NCI-H446 treated with DMSO at 0.1 percent for 48 hours (cell line): ENCODE measurements at places on chromosomes 4 and X.

- DNase-seq, result no peak
Observed at GRCh38 chr4:74218201-74218600, 60.3 kb downstream of the MTHFD2L start.

DNA sequence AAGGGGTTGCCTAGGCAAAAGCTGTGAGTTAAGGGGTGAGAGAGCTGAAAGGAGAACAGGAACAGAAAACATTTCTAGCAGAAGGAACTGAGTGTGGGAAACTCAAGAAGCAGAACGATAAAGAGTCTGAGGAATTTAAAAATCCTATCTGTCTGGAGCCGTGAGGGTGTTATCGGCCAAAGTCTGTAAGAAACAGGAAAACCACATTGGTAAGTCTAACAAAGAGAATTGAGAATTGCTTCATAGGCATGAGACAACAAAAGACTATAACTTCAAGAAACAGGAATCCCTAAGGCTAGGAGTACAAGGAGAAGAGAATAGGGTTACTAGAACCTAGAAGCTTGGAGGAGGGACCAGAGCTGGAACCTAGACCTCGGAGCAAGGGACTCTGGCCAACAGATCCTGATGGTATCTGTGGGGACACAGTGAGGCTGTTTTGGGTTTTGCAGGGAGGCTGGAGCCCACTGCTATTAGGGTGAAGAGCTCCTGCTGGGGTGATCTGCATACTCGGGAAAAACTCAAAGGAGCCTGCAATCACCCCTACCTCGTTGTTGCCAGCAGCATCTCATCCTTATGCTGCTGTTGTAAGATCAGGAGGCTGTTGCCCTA lies 175.6 kb downstream of the FBXO8 start:
- no peak for DNase-seq

DNA sequence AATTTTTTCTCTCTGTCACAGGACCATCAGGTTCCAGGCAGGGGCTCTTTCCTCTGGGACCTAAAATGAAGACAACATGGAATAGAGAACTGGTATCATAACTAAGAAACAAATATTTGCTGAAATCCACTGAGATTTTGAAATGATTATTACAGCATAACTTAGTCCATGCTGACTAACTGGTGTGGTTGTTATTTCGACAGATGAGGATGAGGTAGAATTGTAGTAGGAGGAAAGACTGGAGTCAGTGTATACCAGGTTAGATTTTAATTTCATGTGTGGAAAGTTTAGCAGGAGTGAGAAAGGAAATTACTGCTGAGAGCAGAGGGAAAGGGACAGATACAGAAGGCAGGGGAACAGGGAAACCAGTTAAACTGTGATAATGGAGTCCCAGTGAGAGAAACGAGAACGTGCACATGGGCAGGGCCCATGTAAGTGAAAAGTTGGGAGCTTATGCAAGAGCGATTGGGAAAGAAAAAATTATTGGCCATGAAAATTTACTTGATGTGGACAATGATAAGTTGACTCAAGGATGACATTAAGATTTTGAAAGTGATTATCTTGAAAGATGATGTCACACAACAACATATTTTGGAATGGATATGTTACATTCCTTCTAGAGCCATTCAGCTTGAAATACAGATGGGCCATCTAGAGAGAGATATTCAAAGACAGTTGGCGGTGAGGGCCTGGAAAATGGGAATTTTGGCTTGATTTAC lies 98.7 kb upstream of the DDIT4L start:
- no peak for DNase-seq

GRCh38 chrX:155246748-155247147 lies 17.5 kb downstream of the RAB39B start:
- no peak for DNase-seq

- DNase-seq, result no peak
Observed at GRCh38 chr4:81502564-81502963, 30.9 kb upstream of the RASGEF1B start.

- DNase-seq, result no peak
Observed at GRCh38 chr4:71564775-71565174, 219.1 kb downstream of the GC start.

DNA sequence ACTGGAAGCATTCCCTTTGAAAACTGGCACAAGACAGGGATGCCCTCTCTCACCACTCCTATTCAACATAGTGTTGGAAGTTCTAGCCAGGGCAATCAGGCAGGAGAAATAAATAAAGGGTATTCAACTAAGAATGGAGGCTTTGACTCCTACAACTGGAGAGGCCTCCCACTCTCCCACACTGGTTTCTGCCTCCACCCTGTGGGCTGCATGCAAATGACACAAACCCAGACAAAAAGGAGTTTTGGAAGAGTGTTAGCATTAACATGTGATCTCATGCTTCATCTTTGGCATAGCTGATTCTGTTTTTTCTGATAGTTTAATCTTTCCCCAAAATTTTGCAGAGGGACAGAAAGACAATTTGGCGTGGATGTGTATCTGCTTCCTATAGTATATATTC lies 80.8 kb upstream of the IQCM start:
- DNase-seq, result no peak

DNA sequence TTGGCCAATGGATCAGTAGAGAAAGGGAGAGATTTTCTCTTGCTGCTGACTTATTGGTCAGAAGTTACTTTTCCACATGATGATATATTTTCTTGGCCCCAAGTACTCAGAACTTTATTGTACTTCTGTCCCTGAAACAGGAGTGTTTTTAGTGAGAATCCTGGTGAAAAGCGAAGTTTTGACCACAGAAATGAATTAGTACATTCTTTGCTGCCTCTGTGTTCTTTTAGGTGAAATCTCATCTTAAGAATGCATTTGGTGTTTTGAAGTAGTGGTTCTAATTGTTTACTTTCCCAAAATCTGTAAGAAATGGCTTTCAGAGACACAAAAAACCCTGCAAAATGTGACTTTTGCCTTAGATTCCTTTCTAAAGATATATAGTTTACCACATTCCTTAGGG lies 240.4 kb downstream of the FRMPD4 start:
- DNase-seq, result no peak

DNA sequence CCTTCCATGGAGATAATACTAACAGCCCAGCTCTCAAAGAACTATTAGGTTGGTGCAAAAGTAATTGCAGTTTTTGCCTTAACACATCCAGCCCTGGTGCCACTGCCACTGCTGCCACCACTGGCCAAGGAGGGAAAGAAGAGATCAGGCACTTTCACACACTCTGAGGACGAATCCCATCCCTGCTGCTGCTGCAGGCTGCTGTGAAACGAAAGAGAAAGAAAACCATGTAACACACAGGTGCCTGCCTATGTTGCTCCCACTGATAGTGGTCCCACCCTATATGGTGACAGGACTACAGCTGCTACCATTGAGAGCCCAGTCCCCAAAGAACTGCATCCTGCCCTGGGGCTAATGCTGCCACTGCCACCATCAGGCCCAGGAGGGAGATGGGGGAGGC lies 35.1 kb downstream of the TMLHE start:
- no peak for DNase-seq

- no peak for DNase-seq
Observed at GRCh38 chr4:3629665-3630064, 97.4 kb upstream of the LRPAP1 start.

GRCh38 chr4:55386840-55387239 lies 8.9 kb upstream of the TMEM165 start:
- DNase-seq, result no peak

GRCh38 chr4:87034527-87034926 lies 99.7 kb downstream of the AFF1 start:
- DNase-seq, result no peak

DNA sequence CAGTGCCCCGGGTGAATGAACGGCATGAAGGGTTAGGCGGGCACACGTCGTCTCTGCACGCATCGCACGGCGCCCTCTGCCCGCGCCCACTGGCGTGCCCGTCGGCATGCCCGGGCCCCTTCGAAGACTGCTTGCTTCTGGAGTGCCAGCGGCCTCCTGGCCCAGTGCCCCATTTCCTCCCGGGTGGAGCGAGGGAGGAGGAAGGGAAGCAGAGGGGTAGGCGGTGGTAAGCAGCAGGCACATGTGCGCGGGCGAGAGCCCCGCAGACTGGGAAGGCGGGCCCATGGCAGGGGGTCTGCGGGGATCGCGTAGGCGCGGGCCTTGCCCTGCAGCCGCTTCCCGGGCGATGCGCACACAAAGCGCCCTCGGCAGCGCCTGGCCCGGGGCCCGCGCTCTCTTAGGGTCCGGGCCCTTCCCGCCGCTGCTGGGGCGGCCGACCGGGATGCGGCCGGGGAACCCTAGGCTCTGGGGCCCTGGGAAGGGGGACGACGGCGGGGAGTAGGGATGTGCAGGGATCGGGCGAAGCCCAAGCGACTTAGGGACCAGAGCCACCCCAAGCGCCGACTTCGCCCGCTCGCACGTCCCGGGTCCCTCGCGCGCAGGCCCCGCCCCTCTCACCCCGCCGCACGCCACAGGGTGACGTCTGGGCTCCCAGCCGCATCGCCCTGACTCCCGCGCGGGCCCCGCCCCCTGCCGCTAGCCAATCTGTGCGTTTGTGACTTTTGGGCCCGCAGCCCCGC lies 866 bp upstream of the EMD start:
- peak; percentile 47 for DNase-seq

GRCh38 chr4:154998284-154998683 lies 210.2 kb upstream of the NPY2R start:
- no peak for DNase-seq

- no peak for DNase-seq
Observed at GRCh38 chr4:139768896-139769295, 103.3 kb downstream of the MGST2 start.

GRCh38 chr4:2254665-2255500 lies 7.0 kb downstream of the MXD4 start:
- DNase-seq, result no peak

- DNase-seq, result no peak
Observed at GRCh38 chrX:155070038-155070437, 898 bp downstream of the CMC4 start.

DNA sequence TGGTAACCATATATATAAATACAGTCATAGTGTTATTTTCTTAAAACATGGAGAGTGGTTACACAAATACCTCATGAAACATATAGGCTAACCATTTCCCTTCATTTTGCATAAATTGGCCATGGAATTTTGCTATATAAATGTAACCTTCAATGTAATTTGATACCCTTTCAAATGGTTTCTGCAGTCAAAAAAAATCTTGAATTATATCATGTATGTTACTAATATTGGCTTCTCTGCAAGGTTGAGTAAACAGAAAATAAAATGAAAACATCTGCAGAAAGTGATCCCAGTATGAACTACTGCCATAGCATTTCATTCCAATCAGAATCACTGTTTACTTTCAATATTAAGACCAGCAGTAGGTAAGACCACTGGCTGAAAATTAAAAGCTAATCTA lies 1165.9 kb upstream of the TENM3 start:
- no peak for DNase-seq

GRCh38 chr4:71140563-71140962 lies 147.1 kb downstream of the DCK start:
- DNase-seq, result no peak

GRCh38 chr4:68346461-68346860 lies 3.4 kb downstream of the YTHDC1 start:
- no peak for DNase-seq

DNA sequence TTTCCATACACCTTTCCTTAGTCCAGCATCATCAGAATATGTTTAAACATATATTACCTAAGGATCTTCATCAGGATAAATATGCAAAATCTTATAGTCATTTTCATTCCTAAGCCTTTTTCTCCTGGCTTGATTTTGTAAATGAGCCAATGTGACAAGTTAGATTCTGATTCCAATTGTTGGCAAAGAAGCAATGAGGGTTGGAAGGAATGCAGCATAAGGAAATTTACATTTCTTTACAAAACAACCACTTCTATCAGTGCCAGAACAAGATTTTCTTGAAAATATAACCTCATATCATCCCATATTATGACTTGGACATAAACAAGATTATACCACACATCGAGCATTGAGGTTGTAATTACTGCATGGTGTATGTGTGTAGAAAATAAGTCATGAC lies 508.1 kb downstream of the TRAM1L1 start:
- DNase-seq, result no peak

DNA sequence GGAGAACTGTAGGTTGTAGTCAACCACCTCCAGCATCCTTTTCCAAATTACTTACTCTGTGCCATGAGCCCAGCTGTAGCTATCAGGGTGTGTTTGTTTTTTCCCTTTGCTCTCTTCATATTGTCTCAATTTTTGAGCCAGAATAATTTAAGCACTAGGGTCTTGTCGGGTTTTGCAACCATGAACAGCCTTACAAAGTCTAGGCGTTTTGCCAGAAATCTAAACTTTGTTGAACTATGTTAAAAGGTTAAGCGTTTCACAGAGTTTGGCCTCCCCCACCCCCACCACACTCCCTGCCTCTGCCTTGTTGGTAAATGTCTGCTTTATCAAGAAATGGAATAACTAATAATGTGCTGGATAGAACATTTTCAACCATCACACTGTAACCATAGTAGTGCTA lies 190.6 kb upstream of the TTC29 start:
- no peak for DNase-seq

DNA sequence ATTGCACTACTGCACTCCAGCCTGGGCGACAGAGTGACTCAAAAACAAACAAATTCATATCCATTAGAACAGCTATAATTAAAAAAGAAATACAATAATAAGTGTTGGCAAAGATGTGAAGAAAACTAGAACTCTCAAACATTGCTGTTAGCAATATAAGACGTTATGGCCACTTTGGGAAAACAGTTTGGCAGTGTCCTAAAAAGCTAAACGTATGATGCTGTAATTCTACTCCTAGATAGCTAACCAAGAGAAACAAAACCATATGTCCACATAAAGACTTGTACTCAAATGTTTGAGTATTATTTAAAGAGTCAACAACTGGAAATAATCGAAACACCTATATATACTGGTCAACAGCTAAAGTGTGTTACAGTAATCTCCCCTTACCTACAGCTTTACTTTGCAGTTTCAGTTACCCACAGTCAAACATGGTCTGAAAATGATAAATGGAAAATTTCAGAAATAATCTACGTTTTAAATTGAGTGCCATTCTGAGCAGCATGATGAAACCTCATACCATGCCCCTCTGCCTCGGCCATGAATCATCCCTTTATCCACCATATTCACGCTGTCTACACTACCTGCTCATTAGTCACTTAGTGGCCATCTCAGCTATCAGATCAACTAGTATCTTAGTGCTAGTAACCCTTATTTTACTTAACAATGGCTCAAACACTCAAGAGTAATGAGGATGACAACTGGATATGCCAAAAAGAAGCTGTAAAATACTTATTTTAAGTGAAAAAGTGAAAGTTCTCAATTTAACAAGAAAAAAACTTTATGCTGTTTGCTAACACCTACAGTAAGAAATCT lies 4.9 kb downstream of the ELF2 start:
- DNase-seq, result peak; percentile 56

DNA sequence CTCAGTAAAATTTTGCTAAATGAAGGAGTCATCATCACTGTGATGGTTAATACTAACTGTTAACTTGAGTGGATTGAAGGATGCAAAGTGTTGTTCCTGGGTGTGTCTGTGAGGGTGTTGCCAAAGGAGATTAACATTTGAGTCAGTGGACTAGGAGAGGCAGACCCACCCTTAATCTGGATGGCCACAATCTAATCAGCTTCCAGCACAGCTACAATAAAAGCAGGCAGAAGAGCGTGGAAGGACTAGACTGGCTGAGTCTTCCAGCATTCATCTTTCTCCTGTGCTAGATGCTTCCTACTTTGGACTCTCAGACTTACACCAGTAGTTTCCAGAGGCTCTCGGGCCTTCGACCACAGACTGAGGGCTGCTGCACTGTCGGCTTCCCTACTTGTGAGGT lies 21.3 kb upstream of the WDR44 start:
- no peak for DNase-seq
